ENCODE measurements at places on chromosomes 6 and 20.
A peak's percentile ranks its signal among the peaks of the same experiment; 100 is the strongest.

DNA sequence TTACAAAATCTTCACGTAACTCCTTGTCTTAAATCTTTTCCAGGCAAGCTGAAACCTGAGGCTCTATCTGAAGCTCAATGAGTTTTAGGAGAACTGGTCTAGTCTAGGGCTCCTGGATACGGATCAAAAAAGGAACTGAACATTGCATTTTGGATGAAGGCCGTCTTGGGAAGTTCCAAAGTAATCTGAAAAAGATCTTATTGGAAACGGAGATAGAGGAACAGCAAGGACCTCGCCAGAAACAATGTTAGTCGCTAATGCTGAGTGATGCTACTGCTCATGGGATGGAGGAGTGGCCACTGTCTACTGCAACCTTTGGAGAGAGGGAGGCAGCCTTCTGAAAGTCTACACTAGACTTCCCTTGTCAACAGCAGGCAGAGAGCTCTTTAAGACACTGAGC lies 91.4 kb upstream of the ATXN1 start:
- no peak for DNase-seq

DNA sequence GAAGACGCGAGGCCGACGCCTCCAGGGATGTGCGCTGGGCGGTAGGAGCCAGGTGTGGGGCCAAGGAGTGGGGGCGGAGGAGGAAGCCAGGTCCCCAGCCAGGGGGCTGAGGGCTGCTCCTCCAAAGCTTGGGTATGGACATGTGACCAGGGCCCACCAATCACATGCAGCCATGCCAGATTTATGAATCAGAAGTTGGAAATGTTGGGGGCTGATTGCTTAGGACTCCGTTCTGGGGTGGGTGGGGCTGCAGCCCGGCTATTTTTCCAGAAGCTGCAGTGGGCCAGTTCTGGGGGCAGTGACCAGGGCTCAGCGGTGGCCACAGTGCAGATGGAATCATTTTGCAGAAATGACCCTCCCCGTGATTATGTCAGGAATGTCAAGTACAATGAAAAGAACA lies 96.0 kb downstream of the CEBPB start:
- no peak for DNase-seq

DNA sequence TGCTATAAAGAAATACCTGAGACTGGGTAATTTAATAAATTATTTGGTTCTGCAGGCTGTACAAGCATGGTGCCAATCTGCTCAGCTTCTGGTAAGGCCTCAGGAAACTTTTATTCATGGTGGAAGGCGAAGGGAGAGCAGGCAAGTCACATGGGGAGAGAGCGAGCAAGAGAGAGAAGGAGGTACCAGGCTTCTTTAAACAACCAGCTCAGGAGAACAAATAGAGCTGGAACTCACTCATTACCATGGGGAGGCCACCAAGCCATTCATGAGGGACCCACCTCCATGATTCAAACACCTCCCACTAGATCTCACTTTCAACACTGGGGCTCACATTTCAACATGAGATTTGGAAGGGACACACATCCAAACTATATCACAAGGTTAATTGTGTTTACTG lies 44.9 kb upstream of the CRISP1 start:
- no peak for DNase-seq

GRCh38 chr6:109925075-109925474 lies 53.0 kb upstream of the GPR6 start:
- DNase-seq: no peak

DNA sequence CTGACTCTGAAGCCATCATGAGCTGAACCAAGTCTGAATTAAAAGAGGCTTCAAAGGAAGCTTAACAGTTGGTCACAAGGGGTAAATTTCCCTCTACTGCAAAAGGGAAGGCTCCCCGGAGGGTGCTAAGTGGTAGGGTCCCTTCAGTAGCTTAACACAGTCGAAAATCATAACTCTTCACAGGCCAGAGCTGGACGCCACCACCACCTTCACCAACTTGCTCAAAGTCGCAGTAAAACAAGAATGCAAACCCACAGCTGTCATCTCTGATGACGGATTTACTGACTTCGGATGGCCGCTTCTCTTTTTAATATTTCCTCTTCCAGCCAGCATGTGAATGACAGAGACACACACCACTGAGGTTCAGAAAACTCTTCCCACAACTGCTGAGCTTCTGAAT lies 144.7 kb upstream of the FBXL4 start:
- DNase-seq: no peak

- DNase-seq: no peak
Observed at GRCh38 chr20:3864518-3864917, 17.9 kb downstream of the MAVS start.

GRCh38 chr6:138103871-138104270 lies 3.3 kb downstream of the PERP start:
- DNase-seq: no peak

- DNase-seq: no peak
Observed at GRCh38 chr6:2480267-2480966, 235.0 kb upstream of the GMDS start.

DNA sequence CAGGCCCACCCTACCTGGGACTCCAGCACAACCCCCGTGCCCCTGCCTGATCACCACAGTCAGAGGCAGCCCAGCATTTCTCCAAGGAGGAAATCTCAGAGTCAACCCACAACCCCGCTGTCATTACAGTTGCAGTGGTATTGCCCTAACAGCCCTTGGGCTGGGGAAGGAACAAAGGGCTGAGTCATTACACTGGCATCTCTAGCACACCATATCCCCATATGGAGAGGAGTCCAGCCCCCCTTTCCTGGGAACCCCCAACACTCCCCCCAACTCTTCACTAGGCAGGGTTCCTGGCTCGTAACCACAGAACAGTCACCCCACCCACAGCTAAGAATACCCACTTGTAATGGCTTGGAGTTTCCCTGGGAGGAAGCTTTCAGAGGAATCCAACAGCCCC lies 149.4 kb upstream of the OGFRL1 start:
- DNase-seq: no peak

GRCh38 chr6:6760002-6760401 lies 171.5 kb downstream of the LY86 start:
- no peak for DNase-seq

GRCh38 chr6:11847515-11848345 lies 69.1 kb upstream of the ADTRP start:
- DNase-seq: no peak

DNA sequence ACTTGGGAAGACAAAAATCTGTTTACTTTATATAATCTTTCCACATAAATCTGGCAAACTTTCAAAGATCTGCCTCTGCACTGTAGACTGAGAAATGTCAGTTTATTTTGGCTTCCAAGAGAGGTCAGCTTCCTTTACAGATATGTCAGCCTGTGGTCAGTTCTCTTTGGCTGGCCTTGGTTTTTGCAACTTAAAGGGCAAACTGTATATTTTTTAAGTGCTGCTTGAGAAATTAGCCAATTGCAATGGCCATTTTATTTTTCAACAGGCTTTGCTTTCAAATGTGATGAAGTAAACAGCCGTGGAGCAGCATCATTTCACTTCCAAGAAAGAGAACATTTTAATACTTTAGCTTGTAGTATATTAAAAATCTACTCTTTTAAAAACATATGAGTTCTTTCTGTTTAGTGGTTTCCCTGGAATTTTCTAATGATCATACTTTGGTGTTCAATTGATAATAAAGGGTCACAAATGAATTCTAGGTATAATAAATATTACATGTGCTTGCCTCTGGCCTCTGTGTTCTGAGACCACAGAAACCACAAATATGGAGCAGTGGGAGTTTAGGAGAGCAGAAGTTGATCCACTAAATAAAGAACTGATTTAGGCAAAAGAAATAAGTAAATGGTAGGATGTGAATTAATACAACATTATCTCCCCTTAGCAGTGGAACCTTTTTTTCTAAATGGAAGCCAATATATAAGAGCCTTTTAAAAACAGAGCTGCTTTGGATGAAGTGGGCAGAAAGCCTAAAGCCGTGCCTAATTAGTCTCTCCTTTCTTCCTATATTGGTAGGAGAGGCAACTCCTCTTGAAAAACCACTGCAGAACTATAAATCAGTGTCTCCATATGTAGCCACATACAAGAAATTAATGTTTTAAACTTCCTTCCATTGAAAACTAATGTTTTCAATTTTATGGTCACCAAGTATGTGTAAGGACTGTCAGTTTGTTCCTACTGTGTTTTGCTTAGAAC lies 16.2 kb downstream of the ADGRB3 start:
- DNase-seq: no peak

- no peak for DNase-seq
Observed at GRCh38 chr6:33481192-33481591, 26.8 kb downstream of the ZBTB9 start.

DNA sequence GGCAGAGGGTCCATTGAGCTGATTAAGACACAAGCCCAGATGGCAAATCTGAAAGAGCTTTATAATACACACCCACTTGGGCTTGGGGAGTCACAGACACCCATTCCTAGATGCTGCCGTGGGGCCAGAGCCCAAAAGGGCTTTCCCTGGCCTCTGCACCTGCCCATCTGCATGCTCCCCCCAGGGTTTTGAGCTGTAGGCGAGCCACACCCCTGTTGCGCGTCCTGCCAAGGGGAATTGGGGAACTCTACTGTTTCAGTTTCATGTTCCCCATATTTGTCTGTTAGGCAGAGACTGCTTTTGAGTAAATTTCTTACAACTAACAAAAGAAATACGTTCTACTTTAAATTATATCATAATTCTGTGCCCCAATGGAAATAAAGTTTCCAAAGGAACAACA lies 52.9 kb upstream of the FNDC1 start:
- no peak for DNase-seq

DNA sequence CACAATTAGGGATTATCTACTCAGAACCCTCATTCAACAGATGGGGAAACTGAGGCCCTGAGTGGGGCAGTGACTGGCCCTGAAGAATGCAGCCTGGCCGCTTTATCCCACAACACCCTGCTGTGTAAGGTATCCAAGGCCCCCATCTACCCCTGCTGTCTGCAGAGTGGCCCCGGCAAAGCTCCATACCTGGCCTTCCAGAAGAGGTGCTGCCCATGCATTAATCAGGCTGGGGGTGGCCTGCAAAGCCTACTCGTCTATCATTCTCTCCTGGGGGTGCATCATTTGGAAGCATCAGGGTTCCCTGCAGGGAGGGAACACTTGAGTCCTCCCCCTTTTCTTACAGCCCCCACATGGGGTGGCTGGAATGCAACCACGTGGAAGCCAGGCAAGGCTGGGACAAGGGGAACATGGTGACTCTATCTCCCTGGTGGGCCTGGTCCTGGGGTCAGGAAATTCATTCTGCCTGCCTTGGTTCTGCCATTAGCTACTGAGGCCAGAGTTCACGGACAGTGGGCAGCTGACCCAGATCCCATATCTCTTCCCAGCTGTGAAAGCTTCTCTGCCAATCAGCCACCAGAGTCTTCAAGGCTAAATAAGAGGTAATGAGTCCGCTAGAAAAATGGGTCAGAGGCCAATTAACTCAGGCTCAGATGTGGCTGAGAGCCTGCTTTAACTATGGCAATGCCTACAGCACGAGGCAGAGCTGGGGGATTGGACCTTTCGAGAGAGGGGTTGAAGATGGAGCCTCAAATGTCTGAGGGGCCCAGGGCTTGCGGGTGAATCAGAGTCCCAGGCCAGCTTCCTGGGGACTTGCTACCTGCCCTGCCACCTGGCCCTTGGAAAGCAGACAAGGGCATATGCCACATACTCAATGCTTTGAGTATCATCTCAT lies 72.3 kb upstream of the TOX2 start:
- no peak for DNase-seq

DNA sequence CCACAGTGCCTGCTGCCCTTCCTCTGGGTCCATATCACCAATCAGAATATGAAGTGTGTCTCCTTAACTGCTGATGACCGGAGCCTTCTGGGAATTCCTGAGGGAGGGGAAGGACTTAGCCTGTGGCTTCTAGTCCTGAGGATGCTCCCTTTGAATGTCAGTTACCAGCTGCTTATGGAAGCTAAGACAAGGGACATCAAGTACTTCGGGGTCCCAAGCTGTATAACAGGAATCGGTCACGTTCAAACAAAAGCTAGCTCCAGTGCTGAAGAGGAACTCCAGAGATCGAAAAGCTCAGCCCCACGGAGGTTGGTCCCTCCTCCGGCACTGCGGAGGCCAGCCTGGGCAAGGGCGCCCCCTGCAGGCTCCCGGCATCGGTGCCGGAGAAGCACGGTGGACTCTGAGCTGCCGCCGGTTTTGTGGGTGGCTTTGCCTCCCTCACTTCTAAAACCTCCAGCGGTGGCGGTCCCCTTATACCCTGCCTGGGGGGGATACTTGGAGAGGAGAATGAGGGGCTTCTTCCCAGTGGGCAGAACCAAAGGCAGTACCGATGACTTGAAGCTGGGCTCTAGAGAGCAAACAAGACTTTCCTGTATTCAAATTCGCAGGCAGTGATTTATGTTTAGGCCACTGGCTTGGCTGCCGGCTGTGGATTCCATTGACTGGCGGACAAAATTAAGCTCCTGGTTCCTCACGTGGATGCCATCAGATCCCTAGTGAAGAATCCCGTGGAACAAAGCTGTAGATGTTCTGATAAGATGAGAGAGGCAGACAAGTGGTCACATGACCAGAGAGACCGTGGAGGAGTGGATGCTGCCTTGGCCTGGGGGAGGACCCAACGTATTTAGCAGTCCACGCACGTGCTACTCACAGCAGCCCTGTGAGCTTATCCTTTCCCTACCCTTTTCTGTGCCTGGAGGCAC lies 16.2 kb upstream of the UBR2 start:
- DNase-seq: peak; percentile 96

DNA sequence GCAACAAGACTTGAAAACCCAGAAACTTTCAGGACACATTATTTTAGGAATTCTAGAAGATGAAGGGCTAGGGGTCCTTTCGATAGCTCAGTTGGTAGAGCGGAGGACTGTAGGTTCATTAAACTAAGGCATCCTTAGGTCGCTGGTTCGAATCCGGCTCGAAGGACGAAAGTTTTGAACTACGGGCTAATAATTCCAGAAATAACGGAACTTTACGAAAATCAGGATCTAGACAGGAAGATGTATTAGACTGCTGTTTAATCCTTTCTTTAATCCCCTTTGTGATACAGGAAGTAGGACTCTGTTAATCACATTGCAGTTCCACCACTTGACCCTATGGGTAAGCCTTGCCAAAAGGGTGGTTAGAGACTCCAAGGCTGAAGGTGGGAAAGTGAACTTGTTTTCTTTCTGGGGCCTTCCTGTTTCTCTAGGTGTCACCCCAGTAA lies 21.2 kb upstream of the ABT1 start:
- peak; percentile 43 for DNase-seq

GRCh38 chr20:62840244-62841197 lies 21.1 kb downstream of the TCFL5 start:
- DNase-seq: no peak

GRCh38 chr6:83439201-83439600 lies 8.3 kb upstream of the ME1 start:
- DNase-seq: no peak

DNA sequence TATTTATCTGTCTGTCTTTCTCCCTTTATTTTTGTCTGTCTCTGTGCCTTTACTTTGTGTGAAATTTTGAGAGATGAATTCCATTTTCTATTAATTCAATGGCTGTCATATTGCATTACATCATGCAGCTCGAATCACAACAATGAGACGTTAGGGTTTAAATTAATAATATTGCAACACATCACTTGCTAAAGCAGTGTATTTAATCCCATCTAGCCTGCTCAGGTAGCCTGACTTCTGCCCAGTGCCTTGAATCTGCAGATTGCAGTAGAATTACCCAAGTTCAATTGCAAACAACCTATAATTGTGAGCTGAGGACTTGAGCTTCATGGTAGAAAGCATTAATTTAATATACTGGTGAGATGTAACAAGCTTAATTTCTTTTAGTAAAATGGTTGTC lies 235.7 kb upstream of the TSHZ2 start:
- DNase-seq: no peak
